ENCODE measurements at places on chromosomes 2 and 18.

DNA sequence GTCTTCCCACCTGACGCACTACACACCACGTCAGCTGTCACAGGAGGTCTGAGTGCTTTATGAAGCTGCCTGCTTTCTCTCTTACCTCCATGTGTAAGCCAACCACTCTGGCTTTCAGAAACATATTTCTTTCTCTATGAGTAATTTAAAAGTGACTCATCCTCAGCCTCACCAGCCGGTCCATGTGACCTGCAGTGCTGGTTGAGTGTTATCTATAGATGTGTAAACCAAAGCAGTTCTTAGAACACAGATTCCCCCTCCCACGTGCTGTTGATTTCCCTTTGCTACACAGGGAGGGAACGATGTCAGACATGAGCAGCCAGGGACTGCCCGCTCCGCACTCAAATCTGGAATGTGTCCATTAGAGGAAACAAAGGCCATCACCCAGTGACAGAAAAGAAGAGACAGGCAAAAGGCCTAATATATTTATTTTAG, 157.8 kb downstream of the BCL2 start:
- peak; percentile 92 for DNase-seq

GRCh38 chr2:230449901-230450467, 34.0 kb downstream of the SP100 start:
- no peak for DNase-seq

- no peak for DNase-seq
Observed at GRCh38 chr2:172100080-172100934, 2.4 kb downstream of the DLX2 start.

GRCh38 chr18:48893608-48894600, 56.9 kb downstream of the SMAD7 start:
- DNase-seq: no peak

- no peak for DNase-seq
Observed at GRCh38 chr2:176781570-176782217, 430.9 kb upstream of the HNRNPA3 start.

GRCh38 chr18:34314847-34315246, 90.1 kb upstream of the NOL4 start:
- no peak for DNase-seq

DNA sequence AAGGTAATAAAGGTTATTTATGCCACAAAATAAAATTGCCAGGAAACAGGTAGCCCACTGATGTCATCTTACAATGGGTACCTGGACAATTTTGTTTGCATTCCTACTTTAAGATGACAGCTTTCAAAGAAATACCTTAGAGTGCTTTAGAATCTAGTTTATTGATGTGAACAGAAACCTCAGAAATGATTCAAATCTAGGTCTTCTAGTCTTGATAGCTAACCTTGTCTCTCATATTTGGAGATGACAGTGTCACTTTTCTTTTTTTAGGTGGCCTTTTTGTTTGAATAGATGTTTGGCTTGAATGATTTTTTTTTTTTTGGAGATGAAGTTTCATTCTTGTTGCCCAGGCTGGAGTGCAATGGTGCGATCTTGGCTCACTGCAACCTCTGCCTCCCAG, 69.1 kb downstream of the PIK3C3 start:
- no peak for DNase-seq

- no peak for DNase-seq
Observed at GRCh38 chr18:46953195-46953594, 35.8 kb downstream of the KATNAL2 start.

DNA sequence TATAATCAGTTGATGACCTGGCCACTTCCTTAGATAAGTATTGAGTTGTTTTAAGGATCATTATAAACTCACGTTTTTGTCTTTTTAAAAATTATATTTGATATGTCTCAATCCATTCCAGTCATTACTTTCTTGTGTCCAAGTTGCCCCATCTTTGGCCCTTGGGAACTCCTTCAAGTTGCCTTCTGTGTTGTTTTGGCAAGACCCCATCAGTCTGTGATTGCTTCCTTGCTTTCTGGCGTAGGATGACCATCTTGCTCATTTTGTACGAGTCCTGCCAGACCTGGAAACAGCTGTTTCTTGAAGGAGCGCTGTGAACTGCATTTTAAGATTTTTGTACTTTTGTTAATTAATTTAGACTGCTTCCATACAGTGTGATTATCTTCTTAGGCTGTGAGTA, 68.9 kb upstream of the ITM2C start:
- DNase-seq: no peak

DNA sequence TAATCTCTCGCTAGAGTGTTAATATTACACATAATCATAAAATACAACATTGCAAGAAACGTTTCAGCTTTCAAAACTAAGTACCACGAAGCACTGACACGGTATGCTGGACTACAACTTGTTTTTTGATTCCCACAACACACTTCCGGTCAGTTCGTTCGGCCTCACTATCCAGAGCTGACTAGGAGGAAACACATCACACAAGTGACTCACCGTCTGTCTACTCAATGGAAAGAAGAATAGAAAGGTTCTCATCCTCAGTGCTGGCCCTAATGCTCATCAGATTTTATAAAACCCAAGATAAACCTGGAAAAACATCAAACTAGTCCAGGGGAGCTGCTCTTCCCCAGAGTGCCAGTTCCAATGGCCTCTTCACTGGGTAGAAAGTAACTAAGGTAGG, 42.9 kb downstream of the ZNF385B start:
- no peak for DNase-seq

- no peak for DNase-seq
Observed at GRCh38 chr18:22489704-22490103, 72.0 kb upstream of the CTAGE1 start.

- no peak for DNase-seq
Observed at GRCh38 chr2:191946471-191947182, 99.7 kb upstream of the CAVIN2 start.

DNA sequence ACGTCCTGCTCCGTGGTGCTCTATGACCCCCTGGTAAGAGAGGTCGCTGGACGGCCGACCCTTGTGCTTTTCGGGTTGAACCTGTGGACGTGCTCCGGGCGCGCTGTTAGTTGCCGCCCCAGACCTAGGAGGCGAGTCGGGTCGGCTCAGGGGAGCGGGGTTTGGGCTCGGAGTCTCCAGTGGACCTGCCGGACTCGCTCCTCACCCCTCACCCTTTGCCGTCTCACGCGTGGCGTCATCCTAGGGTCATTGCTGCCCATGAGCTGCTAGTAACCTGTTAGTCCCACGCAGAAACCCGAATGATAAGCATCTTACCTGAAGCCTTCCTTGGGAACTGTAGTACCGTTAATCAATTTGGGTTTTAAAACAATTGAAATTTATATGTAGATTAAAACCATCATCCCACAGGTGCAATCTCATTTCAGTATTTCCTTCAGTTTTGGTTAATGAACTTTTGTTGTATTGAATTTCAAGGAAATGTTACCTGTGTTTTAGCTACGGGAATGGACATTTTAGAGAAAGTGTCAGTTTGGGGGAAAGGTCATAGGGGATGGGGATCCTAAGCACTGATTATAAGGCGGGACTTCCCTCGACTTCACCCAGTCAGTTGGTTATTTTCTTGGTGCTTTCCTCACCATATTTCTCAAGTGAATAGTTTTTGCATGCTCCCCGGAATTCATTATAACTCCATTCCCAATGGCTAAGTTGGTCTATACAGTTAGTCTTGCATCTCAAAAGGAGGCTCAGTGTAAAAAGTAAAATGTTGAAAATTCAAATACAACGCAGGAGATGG, 536 bp downstream of the ELP2 start:
- DNase-seq: no peak

DNA sequence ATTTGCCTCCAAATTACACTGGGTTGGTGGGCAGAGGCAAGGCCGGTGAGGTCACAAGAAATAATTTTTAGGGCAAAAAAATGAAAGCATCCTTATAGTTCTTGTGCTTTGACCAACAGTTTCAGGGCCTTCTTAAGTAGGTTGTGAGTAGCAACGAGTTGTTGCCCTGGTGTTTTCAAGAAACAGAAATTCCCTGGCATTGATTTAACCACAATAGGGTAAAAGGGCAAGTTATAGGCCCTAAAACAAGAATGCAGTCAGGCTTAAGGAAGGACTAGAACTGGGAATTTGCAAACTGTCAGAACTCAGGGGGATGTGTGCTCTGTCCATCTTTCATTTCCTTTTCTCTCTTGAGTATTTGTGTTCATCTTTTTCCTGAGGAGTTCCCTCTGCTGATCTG, 46.1 kb upstream of the STPG4 start:
- DNase-seq: no peak

- no peak for DNase-seq
Observed at GRCh38 chr2:205556841-205557539, 125.3 kb upstream of the NRP2 start.

DNA sequence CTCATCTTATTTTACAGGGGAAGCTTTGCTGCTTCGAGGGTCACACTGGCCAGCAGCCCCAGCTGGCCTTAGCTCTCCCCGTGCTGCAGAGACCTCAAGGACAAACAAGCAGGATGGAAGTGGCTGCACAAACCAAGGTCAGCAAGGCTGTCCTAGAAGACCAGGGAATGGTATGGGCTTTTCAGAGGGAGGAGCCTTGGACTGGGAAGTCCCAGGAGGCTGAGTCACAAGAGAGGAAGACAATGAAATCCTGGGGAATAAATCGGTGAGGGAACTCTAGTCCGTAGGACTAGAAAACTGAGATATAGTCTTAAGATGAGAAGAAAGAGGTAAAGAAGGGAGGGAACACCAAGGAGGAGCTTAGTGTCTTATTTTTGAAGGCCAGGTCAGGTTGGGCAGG, 15.7 kb downstream of the CREG2 start:
- DNase-seq: no peak

- DNase-seq: no peak
Observed at GRCh38 chr2:223928113-223929006, 16.8 kb downstream of the WDFY1 start.

- DNase-seq: no peak
Observed at GRCh38 chr18:62144338-62144737, 42.5 kb downstream of the PIGN start.

Data from natural killer cell (primary cell).